ENCODE measurements at places on chromosomes 5 and 9.

DNA sequence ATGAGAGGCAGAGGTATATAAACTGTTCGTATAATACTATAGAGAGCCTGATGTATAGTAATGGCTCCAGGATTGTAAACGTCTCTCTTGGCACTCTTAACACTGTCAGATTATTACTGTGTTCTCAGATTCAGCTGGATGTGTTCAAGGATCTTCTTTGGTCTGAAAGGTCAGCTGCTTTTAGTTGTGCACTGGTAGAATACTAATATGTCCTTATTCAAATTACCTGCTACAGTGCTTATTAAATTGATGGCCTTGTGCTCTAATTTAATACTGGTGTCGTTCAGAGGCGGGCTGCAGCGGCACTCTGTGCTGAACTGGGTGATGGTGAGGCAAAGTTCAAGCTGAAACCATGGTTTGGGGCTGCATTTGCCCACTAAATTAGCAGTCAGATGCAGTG, 216.7 kb upstream of the ARRDC3 start:
- DNase-seq: no peak

GRCh38 chr5:102764381-102765004, 9.4 kb downstream of the PAM start:
- no peak for DNase-seq

GRCh38 chr9:5099466-5099865, 86.0 kb downstream of the INSL6 start:
- no peak for DNase-seq

DNA sequence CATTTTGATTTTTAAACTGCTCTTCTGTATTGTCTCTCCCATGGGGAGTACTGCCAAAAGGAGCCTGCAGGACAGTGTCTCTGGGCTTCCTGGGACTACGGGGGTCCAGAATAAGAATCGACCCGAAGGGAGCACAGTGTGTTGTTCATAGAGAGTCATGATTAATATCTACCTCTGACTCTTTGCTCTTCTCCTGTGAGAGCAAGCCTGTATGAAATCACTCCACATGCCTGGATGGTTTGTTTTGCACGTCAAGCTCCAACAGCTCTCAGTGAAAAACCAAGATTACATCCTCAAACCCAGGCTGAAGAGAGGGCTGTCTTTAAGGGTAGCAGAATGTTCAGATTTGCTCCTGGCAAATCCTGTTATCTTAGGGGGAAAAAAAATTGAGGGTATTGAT, 1860.0 kb upstream of the WWC1 start:
- no peak for DNase-seq

DNA sequence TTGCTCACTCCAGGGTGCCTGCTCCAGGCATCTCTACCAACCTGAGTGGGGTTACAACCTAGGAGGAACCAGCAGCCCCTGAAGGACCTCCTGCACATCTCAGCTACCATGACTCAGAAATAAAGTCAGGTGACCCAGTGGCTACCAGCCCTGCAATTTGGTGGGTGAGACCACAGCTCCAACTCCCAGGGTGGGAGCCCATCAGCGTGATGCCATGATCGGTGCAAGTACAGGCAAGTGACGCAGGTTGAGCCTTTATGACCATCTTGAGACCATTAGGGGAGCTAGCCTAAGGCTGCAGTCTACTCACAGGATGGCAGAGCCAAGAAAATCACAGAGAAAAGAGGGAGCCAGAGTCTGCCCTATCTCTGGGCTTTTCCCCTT, 8.6 kb downstream of the SEPTIN8 start:
- DNase-seq: no peak

DNA sequence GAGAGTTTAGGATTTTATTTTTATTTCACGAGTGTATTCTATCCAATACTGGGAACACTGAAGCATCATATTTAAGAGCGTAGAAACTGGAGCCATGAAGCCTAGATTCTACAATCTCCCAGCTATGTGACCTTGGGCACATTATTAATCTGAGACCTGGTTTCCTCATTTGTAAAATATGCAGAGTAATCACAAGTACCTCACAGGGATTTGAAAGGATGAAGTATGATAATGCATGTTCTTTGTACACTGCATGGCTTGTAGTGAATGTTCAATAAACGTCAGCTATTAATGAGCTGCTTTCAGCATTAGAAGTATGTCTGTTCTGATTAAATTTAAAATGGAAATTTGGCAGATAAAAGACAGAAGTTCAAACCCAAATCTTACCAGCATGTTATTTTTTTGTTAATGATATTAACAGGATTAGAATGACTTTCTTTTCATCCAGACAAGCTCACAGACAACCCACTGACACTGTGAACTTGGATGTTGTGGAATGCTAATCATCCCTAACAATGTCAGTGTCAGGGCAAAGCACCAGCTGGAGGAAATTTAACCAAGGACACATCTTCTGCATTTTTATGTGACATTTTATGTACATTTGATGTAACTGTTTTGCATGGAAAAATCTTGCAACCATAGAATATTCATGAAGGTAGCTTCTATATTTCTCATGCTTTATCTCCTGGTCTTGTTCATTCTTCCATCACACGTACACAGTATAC, 27.1 kb upstream of the CTXN3 start:
- DNase-seq: no peak

DNA sequence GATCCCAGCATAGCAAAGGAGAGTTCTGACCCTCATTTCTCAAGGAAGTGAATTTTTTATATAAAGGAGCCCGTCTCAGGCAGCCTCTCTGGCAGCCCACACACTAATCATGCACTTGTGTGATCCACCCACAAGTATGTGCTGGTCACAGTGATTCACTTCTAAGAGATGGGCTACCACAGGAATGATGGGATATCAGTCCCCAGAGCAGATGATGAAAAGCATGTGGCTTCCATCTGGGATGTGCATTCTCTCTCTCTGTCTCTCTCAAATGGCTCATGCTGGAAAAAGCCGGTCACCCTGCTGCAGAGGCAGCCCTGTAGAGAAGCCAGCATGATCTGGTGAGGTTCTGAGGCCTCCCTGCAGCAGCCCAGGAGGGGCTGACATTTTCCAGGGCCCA, 74.2 kb upstream of the ADCY2 start:
- DNase-seq: no peak

DNA sequence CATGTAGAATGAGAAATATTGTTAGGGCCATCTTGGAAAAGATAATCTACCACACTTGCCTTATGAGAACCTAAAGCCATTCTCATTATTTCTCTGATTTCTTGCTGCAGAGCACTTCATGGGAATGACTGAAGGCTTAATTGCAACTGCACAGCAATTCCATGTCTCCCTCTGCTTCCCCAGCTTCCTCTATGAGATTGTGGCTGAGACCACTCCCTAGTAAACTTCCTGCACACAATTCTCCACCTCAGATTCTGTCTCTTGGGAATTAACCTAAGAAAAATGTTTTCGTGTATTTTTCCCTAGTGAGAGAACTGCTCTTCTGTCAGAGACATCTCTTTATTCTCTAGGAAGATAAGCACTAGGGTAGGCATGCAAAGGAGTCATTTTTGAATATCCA, 55.6 kb upstream of the CAMK4 start:
- DNase-seq: no peak

GRCh38 chr5:177468685-177469628, 4.5 kb downstream of the DBN1 start:
- no peak for DNase-seq

GRCh38 chr9:71333321-71333720, 211.9 kb upstream of the TRPM3 start:
- DNase-seq: no peak

- no peak for DNase-seq
These were observed 203.9 kb upstream of the RASEF start for GRCh38 chr9:83266666-83267496.

- no peak for DNase-seq
These were observed 871 bp downstream of the GLE1 start for GRCh38 chr9:128505414-128505765.

DNA sequence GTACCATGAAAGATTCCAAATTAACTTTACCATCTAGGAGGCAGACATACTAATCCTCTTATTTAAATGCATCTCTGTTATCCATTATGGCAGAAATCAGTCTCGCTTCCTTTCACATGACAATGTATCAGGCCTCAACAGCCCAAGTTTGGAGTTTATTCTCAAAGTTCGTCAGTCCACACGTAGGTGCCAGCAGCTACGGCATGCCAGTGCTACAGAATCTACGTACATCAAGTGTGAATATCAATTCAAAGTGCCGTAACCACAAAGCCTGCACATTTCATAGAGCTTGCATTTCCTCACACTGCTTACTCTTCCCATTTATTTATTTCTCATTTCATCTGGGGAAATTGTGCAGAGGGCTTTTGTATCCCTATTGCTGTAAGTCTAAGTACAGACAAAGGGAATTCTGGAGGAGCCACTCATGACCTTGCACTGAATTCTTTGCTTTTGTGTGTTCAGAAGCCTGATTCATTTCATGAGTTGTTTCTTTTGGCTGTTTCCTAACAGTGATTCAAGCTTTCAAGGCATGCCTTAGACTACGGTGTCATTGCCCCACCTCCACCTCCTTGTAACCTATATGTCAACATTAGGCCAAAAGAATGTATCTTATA, 10.0 kb downstream of the ENC1 start:
- DNase-seq: no peak

GRCh38 chr9:35689542-35690293, at the start of gene TPM2:
Gene TPM2, minus strand, starts transcription at chr9:35689925. Its CDS starts 108 bp downstream, at chr9:35689817.
- DNase-seq: no peak
